ENCODE measurements at places on chromosomes 5 and 9.

- DNase-seq = no peak
Observed at GRCh38 chr5:179599973-179600372, 23.5 kb downstream of the HNRNPH1 start.

GRCh38 chr5:113361701-113362100, 73.1 kb downstream of the TSSK1B start:
- no peak for DNase-seq

GRCh38 chr5:27494887-27495286, 456.5 kb upstream of the CDH9 start:
- DNase-seq = peak; percentile 19

GRCh38 chr9:81193362-81194339, 495.7 kb downstream of the TLE1 start:
- no peak for DNase-seq

DNA sequence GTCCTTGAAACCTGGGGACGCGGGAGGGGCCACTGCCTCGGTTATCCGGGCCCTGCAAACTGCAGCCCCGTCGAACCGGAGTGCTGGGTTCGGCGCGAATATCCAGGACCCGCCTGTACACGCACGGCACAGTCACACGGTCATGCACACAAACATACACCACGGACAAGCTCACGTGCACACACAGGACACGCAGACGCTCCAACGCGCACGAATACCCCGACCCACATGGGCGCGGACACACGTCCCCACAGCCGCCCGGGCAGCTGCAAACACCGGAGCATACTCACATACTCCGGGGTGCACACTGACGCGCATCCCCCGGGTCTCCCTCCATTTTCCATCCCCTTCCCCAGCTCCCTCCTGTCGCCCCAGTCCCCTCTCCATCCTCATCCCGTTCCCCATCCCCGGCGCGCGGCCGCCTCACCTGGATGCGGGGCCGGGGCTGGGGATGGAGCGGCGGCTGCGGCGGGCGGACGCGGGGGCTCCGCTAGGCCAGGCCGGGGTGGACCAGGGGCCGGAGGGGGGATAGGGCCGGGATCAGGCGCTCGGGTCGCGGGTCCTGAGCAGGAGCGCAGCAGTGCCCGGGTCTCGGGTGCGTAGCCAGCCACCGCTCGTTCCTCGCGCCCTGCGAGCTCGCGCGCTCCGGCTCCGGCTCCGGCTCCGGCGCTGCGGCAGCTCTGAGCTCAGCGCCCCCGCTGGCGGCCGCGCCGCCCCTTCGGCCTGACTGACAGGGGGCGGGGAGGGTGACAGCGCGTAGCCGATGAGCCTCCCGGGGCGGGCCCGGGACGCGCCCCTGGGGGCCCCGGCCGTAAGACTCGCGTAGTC, at the start of the genes EIF4E1B and SNCB:
Gene EIF4E1B (plus strand): TSS at position 823 of the 828 bp plus-strand sequence. CDS start 12,113 bp downstream, outside the sequence.
Gene SNCB (minus strand): TSS at position 682 of the 828 bp plus-strand sequence. CDS start 880 bp downstream, outside the sequence.
- DNase-seq = peak; percentile 17

- DNase-seq = no peak
Observed at GRCh38 chr9:87286506-87286905, 211.2 kb upstream of the DAPK1 start.

GRCh38 chr9:121876255-121876654, 216.9 kb downstream of the TTLL11 start:
- DNase-seq = no peak

DNA sequence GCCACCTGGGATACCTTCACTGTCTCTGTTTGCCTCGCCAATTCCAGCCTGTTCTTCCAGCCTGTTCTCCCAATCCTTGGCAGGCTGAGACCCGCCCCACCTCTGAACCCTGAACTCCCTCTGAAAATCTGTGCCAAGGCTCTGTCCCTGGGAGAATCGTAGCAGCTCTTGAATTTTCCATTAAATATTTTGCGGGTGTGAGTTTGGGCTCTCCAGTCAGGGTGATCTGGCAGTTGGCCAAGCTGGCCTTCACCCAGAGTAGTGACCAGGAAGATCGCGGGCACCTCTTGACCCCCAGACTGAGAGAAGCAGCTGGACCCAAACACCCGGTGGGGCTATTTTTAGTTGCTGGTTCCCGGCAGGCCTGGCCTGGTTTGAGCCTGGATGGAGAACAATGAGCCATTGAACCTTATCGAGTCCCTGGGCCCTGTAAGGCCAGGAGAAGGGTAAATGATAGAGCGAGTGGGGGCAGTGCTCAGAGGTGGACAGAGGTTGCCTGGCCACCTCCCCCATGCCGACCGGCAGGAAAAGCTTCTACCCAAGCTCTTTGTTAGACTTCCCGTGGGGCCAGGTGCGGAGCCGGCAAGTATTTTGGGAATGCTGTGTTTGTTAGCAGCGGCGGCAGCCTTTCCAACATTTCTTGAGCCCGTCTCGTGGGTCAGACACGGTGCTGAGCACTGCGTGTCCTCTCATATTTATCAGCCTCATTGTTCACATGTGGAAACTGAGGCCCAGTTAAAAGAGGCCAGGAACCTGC, 146.2 kb downstream of the RGS3 start:
- no peak for DNase-seq

- DNase-seq = peak; percentile 45
Observed at GRCh38 chr5:35651002-35651756, 33.5 kb downstream of the SPEF2 start.
